ENCODE measurements at places on chromosomes 13 and 19.

DNA sequence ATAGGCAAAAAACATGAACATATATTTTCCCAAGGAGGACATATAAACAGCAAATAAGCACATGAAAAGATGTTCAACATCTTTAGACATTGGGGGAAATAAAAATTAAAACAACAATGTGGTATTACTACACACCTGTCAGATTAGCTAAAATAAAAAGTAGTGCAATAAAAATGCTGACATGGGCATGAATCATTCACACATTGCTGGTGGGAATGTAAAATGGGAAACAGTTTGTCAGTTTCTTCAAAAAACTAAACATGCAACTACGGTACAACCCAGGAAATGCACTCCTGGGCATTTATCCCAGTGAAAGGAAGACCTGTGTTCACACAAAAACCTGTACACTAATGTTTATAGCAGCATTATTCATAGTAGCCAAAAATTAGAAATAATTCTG, 5.3 kb upstream of the SUCLA2 start:
- DNase-seq, result no peak

DNA sequence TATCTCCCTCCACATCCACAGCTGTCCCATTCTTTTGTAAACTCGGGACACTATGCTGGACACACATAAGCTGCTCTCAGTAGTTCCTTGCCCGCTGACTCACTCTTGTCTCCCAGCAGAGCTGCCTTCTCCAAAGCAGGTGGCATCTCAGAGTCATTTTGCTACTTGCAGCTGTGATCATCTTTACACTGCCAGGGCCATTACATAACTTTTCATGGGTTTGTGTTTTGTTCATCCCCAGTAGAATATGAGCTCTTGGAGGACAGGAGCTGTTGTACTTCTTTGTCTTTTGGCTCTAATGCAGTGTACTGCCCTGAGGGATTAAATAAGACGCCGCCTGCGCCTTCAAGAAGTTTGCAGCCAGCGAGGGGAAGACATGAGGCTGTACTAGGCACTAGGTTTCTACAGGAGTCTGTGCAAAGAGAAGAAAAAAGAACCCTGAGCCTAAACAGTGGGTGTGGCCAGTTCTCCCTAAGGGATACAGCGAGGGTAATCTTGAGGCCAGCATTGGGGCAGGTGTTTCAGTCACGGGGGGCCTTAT, 40.8 kb upstream of the GPR183 start:
- no peak for DNase-seq

DNA sequence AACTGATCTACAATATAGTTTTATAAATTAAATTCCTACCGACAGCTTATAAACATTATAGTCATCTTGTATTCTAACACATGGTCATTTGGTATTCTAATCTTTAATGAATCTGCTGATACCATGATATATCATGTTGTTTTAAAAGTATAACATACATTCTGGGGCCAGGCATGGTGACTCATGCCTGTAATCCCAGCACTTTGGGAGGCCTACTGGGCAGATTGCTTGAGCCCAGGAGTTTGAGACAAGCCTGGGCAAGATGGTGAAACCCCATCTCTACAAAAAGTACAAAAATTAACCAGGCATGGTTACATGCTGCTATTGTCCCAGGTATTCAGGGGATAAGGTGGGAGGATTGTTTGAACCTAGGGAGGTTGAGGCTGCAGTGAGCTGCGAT, 3.1 kb downstream of the ZNF383 start:
- no peak for DNase-seq

GRCh38 chr19:37948362-37948761, 41.4 kb downstream of the SIPA1L3 start:
- no peak for DNase-seq

DNA sequence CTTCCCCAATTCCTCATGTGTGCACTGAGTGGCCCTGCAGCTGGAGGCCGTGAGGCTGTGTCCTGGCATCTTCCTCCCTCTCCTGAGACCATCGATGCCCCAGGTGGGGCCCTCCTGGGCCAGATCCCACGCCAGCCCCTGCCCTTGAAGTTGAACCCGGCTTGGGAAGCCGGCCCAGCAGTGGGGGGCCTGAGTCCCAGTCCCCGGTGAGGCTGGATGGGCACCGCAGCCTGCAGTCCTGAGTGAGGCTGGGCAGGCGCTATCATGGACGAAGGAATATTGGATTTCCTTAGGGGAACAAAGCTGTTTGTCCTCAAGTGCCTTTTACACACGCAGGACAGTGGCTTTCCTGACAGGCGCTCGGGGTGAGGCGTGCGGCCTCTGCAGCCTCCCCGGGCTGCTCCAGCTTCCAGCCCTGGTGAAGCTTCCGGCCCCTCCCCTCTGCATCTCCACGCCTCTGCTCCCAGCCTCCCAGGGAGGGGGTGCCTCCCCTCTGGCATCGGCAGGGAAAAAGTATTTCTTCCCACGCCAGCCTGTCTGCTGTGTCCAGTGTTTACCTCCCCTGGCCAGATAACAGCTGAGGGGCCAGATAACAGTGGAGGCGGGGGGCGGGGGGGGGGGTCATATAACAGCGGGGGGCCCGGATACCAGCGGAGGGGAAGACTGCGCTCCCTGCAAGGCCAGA, 159.5 kb downstream of the KDM4B start:
- no peak for DNase-seq

DNA sequence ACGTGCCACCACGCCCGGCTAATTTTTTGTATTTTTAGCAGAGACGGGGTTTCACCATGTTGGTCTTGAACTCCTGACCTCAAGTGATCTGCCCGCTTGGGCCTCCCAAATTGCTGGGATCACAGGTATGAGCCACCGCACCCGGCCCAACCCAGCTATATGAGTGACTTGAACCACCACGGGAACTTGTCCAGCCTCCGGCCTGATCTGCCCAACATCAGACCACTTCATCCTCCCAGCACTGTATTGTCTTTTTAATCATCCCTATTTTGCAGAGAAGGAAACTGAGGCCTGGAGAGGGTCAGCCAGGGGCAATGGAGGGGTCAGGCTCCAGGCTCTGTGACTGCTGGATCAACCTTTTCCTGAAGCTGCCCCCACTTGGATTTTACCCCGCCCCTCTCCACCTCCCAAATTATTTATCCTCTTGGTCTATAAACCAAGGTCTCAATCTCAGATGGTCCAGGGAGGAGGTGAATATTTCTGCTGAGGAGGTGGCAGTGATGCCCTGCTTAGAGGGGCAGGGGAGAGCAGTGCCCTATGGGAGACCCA, 893 bp upstream of the PLIN3 start:
- no peak for DNase-seq

DNA sequence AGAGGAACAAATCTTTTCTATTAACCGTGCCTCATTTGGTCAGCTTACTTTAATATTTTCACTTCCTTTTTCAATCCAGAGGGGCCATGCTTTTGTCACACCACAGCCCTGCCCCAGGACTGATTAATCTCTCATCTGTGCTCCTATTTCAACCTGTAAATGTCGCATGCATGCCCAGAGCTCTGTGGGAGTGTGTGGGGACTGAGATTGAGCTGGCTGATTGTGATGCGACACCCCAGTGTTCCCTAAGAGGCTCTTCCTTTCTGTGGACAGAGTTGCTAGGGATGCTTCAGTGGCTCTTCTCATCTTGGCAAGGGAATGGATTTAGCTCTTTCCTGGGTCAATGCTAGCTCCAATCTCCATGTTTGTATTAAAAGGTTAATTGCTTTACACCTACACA, 249.6 kb downstream of the TDRD3 start:
- DNase-seq, result no peak

DNA sequence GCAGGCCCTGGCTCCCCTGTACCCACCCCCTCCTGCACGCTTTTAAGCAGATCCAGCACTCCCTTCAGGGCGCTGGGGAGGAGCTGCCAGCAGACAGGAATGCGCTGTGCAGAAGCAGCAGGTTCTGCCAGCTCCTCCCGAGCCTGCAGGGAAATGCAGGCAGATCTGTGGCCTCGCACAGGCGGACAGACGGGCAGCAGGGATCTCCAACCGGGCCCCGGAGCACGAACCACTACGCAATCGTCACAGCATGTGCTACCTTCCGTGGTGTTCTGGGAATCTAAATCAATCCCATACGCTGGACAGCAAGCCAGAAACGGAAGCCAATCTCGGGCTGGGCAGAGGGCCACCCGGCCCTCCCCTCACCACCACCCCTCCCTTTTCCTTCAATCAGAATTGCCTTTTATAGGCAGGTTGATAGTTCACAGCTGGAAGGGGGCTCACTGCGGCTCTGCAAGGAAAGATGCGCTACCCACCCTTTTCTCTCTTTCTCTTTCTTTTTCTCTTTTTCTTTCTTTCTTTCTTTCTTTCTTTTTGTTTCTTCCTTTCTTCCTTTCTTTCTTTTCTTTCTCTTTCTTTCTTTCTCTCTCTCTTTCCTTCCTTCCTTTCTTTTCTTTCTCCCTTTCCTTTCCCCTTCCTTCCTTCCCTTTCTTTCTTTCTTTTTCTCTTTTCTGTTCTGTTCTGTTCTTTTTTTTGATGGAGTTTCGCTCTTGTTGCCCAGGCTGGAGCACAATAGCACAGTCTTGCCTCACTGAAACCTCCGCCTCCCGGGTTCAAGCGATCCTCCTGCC, 99.9 kb downstream of the GNG7 start:
- no peak for DNase-seq

- no peak for DNase-seq
Observed at GRCh38 chr13:25217023-25217885, 45.2 kb upstream of the AMER2 start.

DNA sequence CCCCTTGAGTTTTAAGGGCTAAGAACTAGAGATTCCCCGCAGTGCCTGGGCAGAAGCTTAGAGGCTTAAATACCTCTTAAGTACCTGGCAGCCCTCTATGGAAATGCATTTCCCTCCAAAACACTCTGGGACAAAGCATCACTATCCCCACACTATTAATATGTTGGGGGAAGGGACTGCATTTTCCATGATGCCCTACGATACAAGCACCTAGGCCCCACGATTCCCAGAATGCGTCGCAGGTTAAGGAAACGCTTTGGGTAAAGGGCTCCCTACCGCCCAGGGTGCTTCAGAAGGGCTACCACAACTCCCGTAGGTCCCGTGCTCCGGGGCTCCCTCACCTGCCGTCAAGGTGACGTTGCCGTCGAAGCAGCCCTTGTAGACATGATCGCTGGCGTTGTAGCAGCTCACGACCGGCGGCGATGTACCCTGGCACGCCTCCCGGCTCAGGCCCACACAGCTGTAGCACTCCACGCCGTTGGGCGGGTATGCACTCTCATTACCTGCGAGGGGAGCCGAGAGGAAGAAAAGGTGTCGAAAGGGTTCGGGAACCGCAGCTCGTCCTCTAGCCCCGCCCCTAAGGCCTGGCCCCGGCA, 2.5 kb downstream of the LYPD3 start:
- DNase-seq, result no peak

Data from GM18507 (cell line).